BE2C (cell line): ENCODE measurements at places on chromosomes 5 and 9.

DNA sequence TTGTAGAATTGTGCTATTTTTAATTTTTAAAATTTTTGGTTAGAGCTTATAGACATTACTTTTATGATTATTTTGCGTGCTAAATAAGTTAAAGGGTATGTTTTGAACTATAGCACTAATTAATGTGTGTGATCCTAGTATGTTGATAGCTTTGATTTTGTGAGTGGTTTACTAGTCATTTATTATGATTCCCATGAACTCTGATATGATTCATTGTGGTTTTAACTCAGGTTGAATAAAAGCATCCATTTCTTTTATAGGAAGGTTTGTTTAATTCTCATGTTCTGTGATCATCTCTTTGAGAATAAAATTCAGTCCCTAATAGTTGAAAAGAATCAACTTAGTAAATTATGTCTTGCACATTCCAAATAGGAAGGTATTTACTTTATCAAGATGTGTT is 22.5 kb downstream of the C5orf22 start:
- DNase-seq = no peak

- DNase-seq = no peak
Observed at GRCh38 chr9:118148990-118149389, 444.8 kb downstream of the TLR4 start.

GRCh38 chr9:32339424-32339823 is 45.0 kb upstream of the ACO1 start:
- no peak for DNase-seq

- DNase-seq = no peak
Observed at GRCh38 chr5:5155617-5156016, 15.5 kb downstream of the ADAMTS16 start.

GRCh38 chr9:115910959-115911358 is 242.6 kb upstream of the PAPPA start:
- DNase-seq = no peak

- no peak for DNase-seq
Observed at GRCh38 chr9:130629443-130630070, 34.8 kb upstream of the PRDM12 start.

DNA sequence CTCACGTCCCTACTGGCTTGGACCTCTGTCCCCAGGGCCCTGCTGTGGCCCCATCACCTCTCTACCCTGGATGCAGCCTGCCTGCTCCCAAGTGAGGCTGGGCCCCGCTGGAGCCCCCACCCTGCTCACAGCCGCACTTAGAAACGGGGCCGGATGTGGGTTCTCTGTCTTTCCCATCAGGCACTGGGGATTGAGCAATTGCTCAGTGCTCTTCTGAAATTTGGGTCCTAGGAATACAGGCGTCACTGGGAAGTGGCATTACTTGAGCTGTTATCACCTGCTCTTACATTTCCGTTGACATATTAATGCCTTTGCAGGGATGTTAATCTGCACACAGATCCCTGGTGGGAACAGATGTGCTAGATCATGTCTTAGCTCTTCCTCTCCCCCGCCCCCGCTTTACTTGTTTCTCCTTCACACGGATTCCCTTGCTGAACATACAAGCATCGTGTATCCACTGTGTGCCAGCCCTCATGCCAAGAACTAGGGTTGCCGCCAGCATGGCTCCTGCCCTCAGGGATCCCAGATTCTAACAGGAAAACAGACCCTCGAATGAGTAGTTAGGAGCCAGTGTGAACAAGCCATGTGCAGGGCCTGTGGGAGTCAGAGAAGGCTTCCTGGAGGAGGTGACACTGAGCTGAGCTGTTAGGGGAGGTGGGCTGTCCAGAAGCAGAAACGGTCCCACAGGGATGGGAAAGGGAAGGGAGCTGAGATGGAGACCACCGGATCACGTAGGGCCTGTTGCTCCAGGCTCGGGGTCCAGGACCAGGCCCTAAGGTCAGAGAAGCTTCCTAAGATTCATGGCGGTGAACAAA is 65.1 kb downstream of the NEK6 start:
- DNase-seq = no peak

GRCh38 chr9:129021091-129021490 is 7.0 kb downstream of the SH3GLB2 start:
- no peak for DNase-seq

DNA sequence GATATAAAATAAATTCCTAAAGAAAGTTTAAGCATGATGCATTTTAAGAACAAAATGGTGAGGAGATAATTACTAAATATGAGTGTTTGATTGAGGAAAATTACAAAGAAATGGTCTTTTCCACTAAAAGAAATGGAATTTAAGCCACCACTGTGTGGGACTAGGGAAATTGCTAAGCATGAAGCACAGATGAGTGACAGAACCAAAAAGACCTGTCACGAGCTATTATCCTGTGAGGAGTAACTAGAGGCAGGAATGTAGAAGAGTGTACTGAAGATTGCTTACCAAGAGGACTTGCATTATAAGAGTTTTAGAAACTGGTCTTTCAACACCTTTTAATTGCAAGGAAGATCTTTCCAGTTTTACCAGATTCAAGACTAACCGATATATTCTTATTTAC is 193.6 kb upstream of the PRR16 start:
- no peak for DNase-seq

DNA sequence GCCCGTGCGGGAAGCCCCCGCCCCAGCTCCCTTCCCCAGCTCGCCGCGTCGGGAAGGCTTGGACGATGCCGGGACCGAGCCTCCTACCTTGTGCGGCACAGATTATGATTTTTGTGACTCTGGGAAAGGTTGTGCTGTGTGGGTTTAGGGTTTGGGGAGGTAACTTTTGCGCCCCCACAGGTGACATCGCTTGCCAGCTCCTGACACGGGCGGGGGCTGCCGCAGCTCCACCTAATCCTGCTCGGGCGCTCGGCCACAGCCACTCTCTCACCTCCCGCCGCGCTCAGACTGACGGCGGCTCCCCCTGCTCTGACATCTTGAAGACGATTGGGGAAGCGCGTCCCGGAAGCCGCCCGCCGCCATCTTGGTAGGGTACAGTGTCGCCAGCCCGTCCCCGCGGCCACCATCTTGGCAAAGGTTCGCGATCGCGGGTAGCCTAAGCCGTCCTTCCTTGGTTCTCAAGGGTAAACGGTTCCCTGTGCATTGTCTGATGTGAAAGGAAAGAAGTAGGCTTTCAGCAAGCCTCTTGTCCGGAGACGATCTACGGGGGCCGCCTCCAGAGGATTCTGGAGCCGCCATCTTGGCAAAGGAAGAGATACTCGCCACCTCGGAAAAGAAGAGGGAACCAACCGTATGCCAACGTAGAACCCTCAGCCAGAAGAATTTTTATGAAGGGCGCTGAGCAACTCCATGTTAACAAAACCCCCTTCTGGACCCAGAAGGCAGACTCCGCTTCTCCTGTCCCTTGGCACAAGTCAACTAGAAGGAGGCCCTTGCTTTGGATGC is 1.8 kb upstream of the NR3C1 start:
- peak; percentile 82 for DNase-seq

DNA sequence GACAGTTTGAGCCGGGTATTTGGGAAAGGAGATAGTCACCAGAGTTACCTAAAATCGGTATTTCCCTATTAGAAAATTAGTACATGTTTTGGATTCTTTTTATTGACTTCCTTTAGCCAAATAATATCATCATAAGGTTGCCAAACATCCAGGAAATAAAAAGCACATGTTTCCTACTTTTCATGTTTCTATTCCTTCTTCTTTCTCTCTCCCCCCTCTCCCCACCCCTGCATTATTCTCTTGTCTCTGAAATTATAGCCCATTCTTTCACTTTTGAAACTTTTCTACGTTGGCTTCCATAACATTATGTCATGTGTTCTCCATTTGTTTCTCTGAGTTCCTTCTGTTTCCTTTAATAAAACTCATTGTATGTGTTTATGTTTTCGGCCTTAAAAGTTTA is 161.9 kb downstream of the ALDH1A1 start:
- DNase-seq = no peak

DNA sequence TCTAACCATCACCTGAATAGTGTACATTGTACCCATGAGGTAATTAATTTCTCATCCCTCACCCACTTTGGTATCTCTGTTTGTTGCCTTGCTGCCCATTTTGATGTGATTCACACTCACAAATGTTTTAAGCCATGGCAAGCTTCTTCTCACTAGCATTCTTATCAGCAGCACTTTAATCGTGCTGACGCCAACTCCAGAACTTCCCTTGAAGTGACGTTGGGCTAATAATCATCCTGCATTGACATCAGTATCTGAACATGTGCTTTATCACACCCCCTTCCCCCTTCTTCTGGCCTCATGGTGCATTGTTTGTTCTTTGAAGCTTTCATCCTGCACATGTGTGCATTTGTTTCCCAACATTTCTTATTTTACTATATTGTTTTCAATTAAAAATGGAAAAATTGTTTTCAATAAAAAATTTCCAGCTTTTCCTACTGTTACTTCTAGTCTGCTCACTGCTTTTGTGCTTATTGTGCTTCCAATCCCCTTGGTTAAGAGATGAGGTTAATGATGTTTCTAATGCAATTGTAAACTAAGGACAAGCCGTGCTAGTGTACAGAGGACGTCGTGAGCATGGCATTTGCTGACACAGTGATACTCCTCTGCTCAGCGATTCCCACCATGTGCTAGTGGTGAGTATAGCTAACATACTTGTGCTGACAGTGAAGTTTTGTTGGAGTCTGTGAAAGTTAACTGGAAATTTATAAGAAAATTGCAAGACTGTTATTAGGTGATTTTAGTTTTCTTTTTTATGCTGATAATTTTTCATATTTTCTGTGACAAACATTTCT is 238.5 kb downstream of the KDM4C start:
- DNase-seq = no peak

DNA sequence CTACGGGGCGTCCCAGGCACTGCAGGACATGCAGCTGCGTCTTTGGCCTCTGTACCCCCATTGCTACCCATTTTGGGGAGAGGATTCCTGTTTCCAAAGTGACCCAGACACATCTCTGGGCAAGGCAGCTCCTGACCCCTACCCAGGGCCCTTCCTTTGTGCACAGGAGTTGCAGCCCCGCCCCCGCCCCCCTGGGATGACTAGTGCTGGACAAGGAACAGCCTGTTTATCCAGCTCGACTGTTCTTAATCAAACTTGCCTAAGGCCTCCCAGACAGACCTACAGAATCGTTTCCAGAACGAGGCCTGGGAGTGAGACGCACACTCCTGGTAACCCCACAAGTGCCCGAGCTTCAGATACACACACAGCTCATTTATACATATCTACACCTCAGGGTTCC is 13.2 kb downstream of the DIPK1B start:
- DNase-seq = peak; percentile 57

GRCh38 chr9:2321523-2322148 is 300.0 kb upstream of the VLDLR start:
- no peak for DNase-seq

- DNase-seq = no peak
Observed at GRCh38 chr5:54659700-54660131, 142.2 kb downstream of the SNX18 start.

GRCh38 chr9:114745108-114745848 is 60.6 kb downstream of the TNFSF15 start:
- DNase-seq = no peak

GRCh38 chr5:92912283-92912682 is 668.7 kb downstream of the NR2F1-AS1 start:
- DNase-seq = no peak

DNA sequence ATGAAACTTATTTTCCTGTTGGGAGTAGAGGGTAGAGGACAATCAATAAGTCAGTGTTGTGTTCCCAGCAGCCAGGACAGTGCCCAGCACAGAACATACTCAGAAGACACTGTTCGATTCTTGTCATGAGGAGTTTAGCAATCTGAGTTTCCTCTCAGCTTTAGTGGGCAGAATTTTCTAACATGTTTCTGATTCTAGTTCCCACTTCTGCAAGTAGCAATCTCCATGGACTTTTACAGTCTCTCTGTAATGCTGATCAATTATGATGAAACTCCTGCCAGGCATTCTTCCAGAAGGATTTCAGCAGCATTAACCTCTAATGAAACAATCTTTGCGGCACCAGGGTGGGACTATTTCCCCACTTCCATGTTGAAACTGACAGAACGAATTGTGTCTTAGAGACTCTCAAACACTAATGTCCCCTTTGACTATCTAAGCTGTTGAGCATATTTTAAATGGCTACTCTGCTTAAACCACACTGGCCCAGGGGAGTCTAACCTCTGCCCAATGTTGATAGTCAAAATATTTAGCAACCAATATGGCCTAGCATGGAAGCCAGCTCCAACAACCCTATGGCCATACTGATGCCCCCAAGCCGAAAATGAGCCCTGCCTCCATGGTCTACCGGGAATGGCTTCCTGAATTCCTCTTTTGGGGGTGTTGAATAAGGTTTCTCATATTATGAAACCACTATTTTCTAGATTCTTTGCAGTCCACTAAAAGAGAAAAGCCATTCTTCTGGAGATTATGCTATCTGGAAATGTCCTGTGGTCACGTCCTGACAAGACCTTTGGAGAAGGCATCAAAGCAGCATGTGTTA is 484.3 kb downstream of the BNC2 start:
- no peak for DNase-seq
